T47D (cell line): ENCODE measurements at places on chromosomes 2 and 18.

- no peak for DNase-seq
These were observed 48.9 kb upstream of the TMEM177 start for GRCh38 chr2:119630121-119630520.

GRCh38 chr2:43034921-43035320 is 191.5 kb downstream of the ZFP36L2 start:
- DNase-seq = no peak

GRCh38 chr2:223053484-223054192 is 1.6 kb downstream of the KCNE4 start:
- DNase-seq = peak; percentile 5

DNA sequence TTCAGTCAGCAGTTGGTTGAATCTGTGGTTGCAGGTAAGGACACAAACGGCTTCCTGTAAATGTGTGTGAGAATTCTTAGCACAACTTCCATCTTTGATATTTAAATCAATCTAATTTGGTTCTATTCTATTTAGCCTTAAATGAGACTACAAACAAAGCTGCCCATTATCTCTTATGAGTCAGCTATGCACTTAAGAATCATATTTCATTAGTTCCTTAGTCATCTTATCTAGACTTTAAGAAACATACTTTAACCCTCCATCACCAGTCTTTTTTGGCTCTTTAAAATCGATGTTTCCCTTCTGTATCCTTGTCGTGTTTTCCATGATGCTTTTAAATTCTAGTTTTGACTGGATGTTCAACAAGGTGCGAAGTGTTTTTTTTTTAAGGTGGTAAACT is 114.4 kb upstream of the TMEM200C start:
- no peak for DNase-seq

DNA sequence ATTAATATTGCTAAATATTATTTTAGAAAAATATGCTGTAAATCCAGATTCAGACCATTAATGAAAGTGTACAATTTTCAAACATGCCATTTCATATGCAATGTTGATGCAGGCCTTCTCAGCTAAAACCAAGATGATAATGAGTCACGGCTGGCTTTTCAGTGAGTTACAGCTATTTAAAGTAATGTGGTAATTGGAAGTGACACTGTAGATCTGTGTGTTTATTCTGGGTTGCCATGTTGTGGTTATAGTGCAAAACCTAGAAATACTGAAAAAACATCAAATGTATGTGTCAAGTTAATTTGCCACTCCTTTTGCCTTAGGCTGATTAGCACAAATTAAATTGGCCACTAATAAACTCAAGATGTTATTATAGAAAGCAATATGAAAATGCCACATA is 506.6 kb downstream of the ERBB4 start:
- DNase-seq = no peak
